ENCODE measurements at places on chromosomes 7 and 10.

DNA sequence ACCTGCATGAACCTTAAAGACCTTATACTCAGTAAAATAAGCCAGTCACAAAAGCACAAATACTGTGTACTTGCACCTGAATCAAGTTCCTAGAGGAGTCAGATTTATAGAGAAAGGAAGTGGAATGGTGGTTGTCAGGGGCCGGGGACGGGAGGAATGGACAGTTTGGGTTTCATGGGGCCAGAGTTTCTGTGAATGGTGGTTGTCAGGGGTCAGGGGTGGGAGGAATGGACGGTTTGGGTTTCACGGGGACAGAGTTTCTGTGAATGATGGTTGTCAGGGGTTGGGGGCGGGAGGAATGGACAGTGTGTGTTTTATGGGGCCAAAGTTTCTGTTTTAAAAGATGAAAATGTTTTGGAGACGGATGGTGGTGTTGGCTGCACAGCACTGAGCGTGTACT is 260.0 kb upstream of the MKI67 start:
- DNase-seq: no peak

DNA sequence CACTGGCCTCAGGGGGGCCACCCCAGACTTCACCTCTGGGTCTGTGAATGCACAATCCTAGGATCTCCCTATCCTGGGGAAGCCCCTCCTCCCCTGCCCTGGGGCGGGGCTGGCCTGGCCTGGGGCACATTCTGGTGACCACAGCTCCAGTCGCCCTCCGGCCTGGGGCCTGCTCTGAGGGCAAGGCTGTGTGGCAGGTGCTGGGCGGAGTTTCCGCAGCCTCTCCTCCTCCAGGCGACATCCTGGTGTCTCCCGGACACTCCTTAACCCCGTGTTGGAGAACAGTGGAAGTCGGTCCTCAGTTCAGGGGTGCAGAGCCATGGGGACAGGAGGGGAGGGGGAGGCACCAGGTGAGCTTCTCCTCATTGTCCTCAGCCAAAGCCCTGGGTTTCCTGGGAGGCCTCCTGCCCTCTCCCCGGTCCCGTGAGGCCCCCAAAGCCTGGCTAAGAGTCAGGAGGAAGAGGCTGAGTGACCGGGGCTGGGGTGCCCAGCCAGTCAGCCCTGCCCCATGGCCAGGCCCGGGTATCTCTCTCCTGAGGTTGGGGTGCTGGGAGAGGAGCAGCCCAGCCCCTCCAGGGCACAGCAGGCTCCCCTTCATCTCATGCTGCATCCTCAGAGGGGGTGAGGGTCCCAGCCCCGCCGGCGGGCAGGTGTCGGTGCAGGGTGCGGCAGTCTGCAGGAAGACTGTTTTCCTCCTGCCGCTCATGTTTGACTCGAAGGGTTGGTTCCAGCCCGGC is 22.6 kb downstream of the UNCX start:
- no peak for DNase-seq

- DNase-seq: no peak
Measured at GRCh38 chr7:151247611-151248345, 716 bp downstream of the SMARCD3 start.

DNA sequence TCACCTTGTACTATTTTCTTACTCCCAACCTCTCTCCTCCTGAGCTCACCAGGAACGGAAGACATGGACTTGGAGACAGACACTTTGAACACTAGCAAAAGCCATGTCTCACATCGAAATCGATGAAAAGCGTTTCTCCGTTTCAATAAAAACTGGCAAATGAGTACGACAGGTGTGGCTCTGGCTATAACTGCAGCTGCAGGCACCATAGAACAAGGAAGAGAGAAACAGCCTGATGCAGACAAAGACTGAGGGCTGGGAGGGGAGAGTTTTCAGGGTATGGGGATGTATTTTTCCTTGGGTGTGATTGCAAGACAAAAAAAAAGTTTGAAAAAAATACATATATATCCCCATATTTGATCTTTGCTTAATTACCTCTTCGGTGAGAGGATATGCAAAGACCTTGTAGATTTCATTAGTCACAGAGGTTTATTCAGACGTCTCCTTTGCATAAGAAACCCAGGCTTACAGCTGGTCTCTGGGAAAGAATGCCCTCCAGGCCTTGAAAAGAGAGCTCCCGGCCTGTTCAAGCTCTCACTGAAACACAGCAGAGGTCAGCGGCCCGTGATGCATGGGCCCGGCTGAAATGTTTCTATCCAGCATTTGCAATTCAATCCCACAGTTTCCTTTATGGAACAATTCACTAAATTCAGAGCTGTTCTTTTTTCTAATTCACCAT is 63.1 kb downstream of the TLL2 start:
- no peak for DNase-seq

DNA sequence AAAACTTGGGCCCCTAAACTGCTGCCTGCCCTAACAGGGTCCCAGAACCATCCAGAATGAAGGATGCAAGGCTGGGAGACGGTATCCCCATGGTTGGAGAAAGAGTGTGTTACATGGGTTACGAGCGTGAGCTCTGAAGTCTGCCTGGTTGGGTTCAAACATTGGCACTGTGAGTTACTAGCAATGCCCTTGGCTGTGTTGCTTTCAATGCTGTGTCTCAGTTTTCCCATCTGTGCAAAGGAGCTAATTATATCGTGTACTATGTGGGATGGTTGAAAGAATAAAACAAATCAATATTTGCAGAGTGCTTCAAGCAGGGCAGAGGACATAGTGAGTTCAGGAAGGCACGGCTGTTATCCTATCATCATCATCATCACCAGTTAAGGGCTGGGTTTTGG is 114.7 kb downstream of the ZMIZ1 start:
- DNase-seq: no peak

DNA sequence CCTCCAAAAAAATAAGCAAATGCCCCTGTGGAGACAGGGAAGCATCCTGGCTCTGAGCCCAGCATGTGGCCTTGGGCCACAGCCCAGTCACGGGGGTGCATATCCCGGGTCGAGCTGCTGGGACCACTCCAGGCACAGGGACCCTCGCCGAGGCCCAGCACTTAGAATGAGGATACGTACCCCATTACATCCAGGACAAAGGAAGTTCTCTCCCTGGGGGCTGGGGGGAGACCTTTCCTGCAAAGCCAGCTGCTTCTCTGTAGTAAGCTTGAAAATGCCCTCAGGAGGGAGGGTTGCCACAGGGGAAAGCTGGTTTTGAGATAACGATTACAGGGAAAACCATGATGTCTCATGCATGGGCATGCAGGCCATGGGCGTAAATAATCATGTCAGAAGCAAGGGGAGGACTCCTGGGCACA is 75.5 kb downstream of the HIPK2 start:
- no peak for DNase-seq

DNA sequence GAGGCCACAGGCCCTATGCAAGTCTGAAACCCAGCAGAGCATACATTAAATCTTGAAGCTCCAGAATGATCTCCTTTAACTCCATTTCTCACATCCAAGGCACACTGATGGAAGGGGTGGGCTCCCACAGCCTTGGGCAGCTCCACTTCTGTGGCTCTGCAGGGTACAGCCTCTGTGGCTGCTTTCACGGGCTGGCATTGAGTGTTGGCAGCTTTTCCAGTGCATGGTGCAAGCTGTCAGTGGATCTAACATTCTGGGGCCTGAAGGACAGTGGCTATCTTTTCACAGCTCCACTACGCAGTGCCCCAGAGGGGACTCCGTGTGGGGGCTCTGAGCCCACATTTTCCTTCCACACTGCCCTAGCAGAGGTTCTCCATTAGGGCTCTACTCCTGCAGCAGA is 265.7 kb upstream of the MAGI2 start:
- DNase-seq: no peak

DNA sequence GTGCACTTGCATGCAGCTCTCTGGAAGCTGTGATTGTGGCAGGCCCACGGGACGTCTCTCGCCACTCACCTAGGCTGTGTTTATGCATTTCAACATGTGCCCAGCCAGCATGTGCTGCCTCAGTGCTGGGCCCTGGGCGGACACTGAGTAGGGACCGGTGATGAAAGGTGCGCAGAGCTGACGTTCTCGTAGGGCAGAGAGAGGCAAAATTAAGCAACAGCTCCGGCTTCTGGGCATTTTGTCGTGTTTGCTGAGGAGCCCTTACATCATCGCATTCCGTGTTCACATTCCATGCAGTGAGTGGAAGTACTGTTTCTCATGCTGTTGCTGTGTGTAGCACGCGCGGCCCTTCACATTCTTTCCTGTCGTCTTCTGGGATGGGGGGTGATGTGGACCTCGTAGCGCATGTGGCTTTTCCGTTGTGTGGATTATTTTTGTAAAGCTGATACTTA is 50.5 kb downstream of the PRF1 start:
- no peak for DNase-seq

GRCh38 chr10:104895541-104895940 is 254.5 kb downstream of the SORCS3 start:
- DNase-seq: no peak

GRCh38 chr10:8674230-8674629 is 619.7 kb downstream of the GATA3 start:
- no peak for DNase-seq

DNA sequence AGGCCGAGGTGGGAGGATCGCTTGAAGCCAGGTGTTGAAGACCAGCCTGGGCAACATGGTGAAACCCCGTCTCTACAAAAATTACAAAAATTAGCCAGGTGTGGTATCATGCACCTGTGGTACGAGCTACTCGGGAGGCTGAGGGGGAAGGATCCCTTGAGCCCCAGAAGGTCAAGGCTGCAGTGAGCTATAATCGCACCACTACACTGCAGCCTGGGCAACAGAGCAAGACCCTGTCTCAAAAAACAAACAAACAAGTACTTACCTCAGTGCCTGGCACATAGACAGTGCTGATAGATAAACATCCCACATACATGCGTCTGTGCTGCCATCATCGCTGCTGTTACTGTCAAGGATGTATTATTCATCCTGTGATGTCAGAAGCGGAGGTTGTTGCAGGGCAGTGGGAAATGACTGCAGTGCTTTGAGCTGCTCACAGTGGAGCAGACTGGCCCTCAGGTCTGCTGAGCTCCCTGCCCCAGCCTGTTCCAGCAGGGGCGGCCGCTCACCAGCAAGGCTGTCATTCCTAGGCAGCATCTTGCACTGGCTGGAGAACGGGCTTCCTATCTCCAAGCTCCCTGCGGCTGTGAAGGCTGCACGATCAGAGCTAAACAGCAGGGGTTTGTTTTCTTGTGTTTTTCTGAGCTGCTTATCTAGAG is 18.6 kb downstream of the FOXK1 start:
- DNase-seq: no peak

GRCh38 chr10:5434017-5434753 is 21.8 kb downstream of the NET1 start:
- DNase-seq: no peak

GRCh38 chr7:36923943-36924436 is 199.7 kb upstream of the AOAH start:
- no peak for DNase-seq

DNA sequence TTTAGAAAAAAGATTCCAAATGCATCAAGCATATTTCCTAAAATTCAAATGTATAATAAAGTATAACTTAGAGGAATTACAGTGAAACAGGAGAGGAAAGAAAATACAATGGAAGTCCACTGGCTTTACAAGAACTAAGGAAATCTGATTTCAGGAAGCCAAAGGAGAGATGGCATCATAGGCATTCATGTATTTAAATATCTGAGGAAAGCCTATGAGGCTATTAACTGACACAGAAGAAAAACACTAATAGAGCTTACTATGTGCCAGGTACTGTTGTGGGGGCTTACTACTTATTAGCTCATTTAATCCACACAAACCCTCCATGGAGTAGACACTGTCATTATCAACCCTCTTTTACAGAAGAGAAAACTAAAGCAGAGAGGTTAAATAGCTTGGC is 92.2 kb downstream of the SRPK2 start:
- no peak for DNase-seq

GRCh38 chr10:287814-288213 is 152.6 kb downstream of the ZMYND11 start:
- DNase-seq: no peak

DNA sequence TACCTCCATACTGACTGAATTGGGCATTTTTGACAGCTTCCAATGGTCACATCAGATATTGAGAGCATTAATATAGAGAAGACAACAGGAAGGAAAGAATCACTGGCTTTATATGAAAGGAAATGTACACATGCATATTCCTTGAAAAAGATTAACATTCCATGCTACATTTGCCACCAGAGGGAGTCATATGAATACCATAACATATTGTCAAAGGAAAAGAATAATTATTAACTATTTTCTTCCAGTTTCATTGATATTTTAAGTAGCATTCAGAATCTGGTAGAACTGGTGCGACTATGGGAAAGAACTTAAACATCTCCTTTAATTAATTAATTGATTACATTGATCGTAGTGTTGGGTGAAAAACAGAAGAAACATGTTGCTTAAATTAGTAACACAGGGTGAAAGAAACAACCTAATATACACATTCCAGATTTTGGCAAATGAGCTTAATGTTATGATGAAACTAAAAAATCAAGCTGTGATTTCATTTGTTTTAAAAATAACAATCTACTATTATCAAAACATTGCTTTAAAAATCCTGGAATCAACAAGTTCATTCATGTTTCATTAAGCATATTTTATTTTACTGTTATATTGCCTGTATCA is 71.5 kb downstream of the GPR85 start:
- DNase-seq: no peak

GRCh38 chr10:123073187-123073586 is 62.6 kb upstream of the HMX3 start:
- DNase-seq: no peak

- DNase-seq: no peak
Measured at GRCh38 chr10:83886871-83887270, 252.4 kb upstream of the GHITM start.

DNA sequence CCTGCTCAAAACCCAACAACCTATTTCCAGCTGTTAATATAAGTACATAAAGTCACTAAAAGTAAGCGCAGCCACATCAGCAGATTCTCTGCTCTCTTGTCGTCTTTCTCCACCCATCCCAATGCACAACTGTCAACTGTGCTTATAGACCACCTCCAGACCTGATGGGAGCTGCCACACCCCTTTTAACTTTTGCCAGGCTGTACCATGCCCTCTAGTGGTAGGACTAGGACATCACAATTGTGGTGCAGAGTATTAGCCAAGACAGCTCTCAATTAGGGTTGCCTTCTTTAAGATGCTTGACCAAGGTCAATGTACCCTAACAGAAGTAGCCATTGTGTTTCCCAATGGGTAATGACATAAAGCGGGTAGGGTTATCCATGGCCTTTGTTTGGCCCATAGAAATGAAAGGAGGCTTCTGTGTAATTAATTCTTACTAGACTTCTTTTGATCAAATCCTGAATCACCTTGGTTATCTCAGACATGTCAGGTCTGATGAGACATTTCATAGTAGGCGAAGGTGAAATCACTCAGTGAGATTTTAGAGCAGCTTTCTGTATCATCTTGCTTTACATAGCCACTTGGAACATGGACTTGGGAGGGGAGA is 68.1 kb downstream of the SCRN1 start:
- DNase-seq: no peak

DNA sequence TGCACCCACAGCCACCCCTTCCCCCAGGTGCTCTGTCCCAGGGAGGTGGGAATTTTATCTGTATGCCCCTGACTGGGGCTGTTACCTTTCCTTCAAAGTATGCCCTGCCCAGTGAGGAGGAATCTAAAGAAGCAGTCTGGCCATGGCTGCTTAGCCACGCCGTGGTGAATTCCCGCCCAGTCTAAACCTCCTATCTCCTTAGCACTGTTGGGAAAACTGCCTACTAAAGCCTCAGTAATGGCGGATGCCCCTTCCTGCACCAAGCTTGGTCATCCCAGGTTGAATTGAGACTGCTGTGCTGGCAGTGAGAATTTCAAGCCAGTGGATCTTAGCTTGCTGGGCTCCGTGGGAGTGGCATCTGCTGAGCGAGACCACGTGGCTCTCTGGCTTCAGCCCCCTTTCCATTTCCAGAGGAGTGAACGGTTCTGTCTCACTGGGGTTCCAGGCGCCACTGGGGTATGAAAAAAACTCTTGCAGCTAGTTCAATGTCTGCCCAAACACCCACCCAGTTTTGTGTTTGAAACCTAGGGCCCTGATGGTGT is 87.2 kb downstream of the ABCC2 start:
- DNase-seq: no peak

All from stimulated activated CD4-positive, alpha-beta T cell treated with anti-CD3 and anti-CD28 coated beads, TNF-alpha, amount 100 ng/mL, for 1 hour (primary cell).